ENCODE measurements at places on chromosomes 5 and 9.

GRCh38 chr5:55865831-55866230 is 14.7 kb downstream of the IL31RA start:
- peak; percentile 48 for DNase-seq

DNA sequence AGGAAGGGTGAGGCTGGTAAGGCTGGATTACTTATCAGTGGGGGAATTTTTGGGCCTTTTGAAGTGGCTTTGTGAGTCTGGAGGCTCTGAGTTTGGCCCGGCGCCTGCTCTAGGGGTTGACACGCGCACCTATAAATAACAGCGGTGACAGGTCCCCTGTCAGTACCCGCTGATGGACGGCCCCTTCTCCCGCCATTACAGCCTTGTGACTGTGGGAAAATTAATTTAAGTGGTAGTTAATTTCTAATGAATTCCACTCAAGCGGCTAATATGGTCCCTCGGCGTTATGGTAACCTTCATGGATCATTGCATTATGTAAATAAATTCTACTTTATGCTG is 16.5 kb downstream of the MRPL36 start:
- no peak for DNase-seq

- peak; percentile 70 for DNase-seq
Observed at GRCh38 chr5:17743580-17744435, 109.5 kb downstream of the TAF11L14 start.

DNA sequence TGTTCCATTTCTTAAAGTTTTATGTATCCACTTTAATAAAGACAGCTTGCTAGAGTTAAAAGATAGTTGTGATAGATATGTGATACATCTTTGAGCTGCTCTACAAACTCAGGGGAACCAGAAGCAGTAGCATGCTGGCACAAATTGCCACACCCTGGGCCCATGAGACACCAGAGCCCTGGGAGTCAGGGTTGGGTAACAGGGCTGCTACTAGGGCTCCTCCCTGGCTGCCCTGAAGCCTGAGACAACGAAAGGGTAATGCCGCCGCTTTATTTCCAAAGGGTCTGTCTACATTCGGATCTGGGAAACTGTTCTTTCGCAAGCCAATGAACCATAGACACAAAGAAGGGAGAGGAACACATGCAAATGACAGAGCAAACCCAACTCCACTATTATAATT is 29.2 kb downstream of the PTPN3 start:
- no peak for DNase-seq

- no peak for DNase-seq
Observed at GRCh38 chr9:1839909-1840308, 175.2 kb upstream of the SMARCA2 start.

GRCh38 chr9:98861781-98862504 is 54.5 kb downstream of the GALNT12 start:
- peak; percentile 92 for DNase-seq

DNA sequence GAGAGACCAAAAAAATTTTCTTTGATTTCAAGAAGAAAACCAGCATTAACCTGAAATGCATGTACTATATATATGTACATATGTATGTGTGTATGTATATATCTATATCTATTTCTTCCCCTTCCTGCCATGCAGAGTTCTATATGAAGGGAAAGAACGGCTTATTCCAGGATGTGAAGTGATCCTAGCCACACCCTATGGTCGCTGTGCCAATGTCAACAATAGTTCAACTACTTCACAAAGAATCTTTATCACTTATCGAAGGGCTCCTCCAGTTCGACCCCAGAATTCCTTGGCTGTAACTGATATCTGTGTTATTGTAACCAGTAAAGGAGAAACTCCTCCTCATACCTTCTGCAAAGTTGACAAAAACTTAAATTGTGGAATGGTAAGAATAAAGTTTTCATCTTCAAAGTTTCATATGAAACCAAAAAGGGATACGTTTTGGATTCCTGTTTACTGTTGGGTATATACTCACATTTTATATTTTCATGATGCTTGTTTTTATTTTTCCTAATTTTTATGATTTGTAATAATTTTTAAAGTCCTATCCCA is 56.2 kb downstream of the DENND4C start:
- DNase-seq: peak; percentile 28

DNA sequence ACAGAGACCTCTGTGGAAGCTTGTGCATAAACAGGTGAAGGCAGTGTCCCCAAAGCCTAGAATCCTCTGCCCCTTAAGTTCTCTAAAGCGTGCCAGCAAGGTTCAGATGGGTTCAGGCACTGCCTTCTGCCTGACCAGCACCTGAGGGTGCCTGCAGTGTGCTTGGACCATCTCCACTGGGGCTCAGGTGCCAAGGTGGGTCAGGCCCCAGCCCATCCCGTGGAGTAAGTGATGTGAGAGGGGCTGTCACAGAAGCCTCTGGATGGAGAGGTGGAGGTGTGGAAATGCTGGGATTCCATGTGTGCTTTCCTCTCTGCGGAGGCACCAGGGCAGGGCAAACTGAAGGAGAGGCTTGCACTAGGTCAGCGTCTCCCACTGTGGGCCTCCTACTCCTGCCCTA is 118.5 kb downstream of the DAB2IP start:
- no peak for DNase-seq

DNA sequence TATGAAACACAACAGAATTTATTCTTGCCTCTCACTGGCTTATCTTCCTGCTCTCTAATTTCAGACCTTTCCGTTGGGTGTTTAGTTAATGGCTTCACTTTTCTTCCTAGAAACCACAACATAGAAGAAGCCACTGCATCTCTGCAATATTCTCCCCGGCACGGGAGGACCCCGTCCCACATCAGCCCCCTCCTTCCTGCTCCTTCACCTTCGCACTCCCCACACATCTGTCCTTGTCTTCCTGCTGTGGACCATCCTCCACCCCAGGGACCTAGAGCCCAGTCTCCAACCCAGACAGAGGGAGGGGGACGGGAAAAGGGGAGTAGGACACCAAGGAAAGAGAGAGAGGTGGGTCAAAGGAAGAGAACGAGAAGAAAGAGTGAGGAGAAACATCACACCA is 1.4 kb downstream of the OR2V1 start:
- DNase-seq: no peak

DNA sequence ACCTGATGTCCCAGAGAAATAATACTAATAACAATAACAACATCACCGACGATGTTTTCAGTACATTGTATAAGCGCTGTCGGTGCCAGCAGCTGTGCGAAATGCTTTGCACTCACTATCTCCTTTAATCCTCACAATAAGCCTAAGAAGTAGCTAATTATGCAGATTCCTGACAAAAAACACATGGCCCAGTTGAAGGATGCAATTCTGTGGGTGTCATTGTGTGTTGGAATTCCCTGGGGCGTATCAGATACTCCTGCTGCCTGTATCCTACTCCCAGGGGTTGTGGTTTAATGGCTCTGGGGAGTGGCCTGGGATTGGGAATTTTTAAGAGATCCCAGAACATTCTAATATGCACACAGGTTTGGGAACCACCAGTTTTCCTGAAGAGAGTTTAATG is 154.0 kb downstream of the RGS3 start:
- no peak for DNase-seq

- DNase-seq: no peak
Observed at GRCh38 chr5:136040746-136041415, 12.1 kb downstream of the TGFBI start.

- DNase-seq: peak; percentile 30
Observed at GRCh38 chr5:31235381-31235780, 41.9 kb downstream of the CDH6 start.

DNA sequence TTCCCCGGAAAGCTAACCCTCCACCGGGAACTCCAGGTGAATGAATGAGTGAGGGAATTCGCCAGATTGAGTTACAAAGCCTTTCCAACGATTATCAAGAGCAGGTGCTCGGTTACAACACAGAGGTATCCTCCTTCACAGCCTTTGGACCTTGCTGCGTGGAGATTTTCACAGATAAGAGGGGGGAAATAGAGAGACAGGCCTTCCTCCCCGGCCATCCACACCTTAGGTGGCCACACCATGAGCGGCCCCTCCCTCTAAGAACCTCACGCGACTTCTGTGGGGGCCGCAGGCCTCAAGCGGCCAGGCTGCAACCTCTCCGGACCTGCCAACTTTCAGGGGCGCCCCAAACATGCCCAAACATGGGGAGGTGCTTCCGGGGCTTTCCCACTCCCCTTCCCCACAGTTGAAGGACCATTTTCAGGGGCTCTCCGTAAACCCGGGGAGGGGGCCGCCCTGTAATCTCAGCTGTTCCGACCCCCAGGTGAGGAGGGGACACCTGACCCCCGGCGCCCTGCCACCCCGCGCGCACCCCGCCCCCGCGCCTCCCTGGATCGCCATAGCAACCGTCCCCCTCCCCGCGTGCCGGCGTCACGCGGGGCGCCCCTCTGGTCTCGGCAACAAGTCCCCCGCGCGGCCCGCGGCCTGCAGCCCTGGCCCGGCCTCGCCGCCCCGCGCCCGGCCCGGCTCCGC is 603 bp downstream of the DENND1A start:
- DNase-seq: no peak

DNA sequence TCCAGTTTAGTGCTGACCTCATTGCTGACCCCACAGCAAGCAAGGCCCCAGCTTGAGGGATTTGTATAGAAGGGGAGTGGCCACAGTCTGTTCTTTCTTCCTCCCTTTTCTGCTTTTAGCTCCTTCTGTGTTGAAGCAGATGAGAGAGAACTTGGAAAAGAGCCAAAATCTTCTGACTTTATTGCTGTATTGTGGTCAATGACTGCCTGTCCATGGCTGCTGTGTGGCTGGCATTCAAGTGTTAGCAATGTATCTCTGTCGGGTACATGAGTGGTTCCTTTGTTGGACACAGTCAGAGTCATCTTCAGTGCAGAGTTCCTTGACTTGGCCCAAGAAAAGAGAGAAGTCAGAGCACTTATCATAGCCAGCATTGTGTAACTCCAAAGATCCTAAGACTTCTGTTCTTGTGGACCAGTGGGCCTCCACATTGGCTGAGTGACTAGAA is 154.1 kb downstream of the LRRC70 start:
- peak; percentile 11 for DNase-seq

DNA sequence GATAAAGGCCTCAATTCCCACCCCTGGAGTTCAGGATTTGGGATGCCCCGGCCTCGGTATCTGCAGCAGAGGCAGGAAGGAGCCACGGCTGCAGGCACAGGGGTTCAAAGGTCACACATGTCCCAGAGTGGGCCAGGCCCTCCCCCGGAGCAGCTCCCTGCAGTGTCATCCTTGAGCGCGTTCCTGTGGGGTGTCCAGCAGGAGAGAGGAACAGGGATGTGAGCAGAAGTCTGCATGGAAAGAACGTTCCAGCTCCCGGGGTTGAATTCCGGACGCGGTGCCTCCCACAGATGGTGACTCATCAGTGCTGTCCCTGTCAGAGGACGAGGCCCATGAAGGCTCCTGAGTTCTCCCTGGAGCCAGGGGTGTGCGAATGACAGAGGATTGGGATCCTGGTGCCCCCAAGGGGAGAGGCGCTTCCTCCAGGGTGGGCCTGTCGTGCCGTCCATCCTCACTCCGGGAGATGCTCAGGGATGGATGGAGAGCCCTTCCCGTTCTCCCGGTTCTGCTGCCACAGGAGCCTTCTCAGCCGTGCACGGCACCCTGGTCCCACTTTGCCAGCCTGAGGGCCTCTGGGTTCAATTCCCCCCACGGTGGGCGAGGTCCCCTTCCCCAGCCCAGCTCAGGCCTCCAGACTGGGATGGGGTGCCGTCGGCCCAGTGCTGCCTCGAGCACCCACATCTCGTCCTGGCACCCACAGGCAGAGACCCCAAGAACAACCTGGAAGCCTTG is 3.1 kb downstream of the LCN1 start:
- no peak for DNase-seq

DNA sequence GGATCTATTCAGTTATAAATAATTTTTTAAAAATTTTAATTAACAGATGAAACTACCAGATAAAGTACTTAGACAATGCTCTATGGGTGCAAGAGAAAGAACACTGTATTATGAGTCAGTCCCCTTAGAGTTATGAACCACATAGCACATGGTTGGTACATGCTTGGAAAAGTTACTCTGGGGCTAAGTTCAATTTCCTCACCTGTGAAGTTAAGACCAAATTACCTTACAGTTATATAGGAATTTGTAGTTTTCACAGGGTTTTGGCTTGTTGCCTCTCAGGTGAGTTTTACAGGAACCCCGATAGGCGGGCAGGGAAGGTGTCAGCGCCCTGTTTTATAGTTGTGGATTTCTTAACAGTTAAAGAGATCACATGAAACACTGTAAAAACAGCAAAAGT is 1.2 kb downstream of the PANK3 start:
- peak; percentile 54 for DNase-seq

GRCh38 chr5:55570026-55570425 is 35.3 kb upstream of the PLPP1 start:
- peak; percentile 45 for DNase-seq

DNA sequence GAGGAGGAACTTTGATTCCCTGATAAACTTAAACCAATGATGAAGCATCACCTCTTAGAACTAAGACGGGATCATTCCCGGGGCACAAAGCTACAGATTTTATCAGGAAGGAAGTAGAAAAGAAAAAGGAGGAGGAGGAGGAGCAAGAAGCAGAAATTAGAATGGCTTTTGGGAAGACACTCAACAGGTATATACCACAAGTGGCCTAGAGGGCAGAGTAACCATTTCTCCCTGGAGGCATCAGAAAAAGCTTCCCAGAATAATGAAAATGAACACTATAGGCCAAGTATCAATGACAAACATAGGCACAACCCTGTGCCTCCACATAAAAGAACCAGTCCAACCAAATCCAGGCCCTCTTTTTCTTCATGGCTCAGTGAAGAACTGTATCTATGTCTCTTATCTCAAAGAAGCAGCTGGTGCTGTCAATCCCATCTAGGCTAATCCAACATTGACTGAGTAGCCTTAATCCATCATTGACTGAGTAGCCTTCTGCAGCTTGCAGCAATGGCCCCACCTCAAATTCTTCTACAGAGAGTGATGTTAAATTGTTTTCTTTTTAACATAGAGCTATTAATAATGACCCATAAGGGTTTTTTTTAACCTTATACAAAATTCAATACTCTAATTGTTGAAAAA is 178.8 kb upstream of the KIF2A start:
- no peak for DNase-seq

GRCh38 chr5:50653946-50654345 is 12.5 kb upstream of the PARP8 start:
- no peak for DNase-seq

GRCh38 chr9:115604831-115605483 is 487.0 kb upstream of the TNC start:
- peak; percentile 93 for DNase-seq

DNA sequence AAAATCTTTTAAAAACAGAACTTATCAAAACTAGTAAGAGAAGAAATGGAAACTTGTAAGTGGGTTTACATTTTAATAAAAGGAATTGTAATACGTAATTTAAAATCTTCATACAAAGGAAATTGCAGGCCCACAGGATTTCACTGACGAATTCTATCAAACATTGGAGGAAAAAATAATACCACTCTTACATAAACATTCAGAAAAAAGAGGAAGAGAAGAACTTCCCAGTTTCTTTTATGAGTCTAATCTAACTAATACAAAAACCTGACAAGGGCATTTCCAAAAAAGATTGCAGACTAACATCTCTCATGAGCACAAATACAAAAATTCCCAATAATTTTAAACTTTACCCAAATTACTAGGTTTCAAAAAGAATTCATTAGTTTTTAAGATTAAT is 149.0 kb downstream of the RANBP17 start:
- DNase-seq: no peak

DNA sequence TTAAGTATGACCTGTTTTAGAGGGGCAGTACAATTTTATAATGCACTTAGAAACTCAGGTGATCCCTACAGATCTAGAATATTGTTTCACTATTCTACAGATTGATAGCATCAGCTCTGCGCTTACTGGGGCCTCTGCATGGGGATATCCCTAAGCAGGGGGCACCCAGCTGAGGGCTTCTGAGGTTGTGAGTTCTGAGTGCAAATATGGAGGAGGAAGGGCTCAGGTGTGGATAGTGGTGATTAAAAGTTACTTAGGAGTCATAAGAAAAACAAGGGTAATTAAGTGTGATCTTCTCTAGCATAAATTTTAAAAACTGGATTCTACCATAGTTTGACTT is 274.4 kb downstream of the EFNA5 start:
- DNase-seq: no peak
